ENCODE measurements at places on chromosomes 3 and 15.
A peak's percentile ranks its signal among the peaks of the same experiment; 100 is the strongest.

- DNase-seq: no peak
Observed at GRCh38 chr3:71944482-71945065, 159.6 kb upstream of the PROK2 start.

- no peak for DNase-seq
Observed at GRCh38 chr3:140273542-140274195, 338.7 kb downstream of the CLSTN2 start.

GRCh38 chr3:32571192-32571485 lies 481 bp upstream of the DYNC1LI1 start:
- no peak for DNase-seq

DNA sequence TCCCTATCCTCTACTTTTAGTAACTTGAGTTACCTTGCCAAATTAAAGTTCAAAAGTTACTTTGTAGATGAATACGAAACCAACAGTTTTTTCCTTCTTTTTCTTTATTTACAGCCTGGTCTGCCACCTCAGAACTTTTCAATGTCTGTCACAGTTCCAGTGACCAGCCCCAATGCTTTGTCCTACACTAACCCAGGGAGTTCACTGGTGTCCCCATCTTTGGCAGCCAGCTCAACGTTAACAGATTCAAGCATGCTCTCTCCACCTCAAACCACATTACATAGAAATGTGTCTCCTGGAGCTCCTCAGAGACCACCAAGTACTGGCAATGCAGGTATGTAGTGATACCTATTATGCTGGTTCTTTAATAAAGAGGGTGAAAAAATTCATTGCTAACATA lies 59.0 kb downstream of the LYSMD4 start:
- no peak for DNase-seq

GRCh38 chr3:122183521-122183892 lies at the start of gene CASR:
CASR (plus strand) TSS chr3:122183668; CDS start chr3:122254190, 70,522 bp downstream.
- no peak for DNase-seq

DNA sequence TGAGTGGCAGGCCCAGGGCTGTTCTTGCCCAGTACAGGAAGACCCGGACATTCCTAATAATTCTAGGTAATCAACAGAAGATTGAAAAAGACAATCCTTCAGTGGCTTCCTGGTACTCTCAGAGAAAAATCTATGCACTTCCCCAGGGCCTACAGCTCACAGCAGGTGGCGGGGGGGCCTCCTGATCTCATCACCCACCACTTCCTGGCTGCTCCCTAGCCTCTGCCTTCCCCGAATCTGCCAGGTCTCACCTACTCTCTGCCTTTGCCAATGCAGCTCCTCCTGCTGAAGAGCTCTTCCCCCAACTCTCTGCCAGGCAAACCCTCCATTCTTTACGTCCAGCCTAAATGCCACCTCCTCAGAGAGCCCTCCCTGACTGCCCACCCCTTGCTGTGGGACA lies 37.5 kb downstream of the EHD4 start:
- DNase-seq: no peak

DNA sequence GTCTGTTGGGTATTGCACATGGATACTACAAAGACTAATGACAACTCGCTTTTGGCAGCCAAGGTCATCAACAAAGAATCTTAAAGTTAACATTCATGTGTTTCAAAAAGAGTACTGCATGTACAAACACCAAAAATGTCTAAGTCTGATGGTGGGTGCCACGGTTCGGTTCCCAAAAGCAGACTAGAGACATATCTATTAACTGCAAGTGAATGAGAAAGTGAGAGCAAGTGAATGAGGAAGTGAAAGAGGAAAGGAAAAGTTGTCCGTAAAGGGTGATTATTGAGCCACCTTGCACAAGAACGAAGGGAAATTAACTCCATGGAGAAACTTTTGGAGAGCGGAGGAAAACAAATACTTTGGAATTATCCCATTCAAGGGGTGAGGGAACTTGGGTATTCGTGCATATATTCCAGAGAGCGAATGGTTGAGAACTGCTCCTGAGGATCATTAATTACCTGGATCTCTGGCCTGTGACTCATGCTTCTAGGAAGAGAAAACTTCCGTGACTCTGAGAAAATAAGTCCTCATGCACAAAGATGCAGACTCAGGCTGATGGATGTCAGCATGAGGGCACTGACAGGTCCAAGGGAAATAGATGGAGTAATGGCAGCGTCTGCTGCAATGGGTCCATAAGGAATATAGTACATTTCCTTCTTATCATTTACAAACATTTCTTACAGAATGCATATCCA lies 336.5 kb upstream of the TGFBR2 start:
- no peak for DNase-seq

- no peak for DNase-seq
Observed at GRCh38 chr3:50211930-50212329, 6.9 kb downstream of the SLC38A3 start.

- no peak for DNase-seq
Observed at GRCh38 chr3:156751461-156752025, 74.6 kb upstream of the LEKR1 start.

DNA sequence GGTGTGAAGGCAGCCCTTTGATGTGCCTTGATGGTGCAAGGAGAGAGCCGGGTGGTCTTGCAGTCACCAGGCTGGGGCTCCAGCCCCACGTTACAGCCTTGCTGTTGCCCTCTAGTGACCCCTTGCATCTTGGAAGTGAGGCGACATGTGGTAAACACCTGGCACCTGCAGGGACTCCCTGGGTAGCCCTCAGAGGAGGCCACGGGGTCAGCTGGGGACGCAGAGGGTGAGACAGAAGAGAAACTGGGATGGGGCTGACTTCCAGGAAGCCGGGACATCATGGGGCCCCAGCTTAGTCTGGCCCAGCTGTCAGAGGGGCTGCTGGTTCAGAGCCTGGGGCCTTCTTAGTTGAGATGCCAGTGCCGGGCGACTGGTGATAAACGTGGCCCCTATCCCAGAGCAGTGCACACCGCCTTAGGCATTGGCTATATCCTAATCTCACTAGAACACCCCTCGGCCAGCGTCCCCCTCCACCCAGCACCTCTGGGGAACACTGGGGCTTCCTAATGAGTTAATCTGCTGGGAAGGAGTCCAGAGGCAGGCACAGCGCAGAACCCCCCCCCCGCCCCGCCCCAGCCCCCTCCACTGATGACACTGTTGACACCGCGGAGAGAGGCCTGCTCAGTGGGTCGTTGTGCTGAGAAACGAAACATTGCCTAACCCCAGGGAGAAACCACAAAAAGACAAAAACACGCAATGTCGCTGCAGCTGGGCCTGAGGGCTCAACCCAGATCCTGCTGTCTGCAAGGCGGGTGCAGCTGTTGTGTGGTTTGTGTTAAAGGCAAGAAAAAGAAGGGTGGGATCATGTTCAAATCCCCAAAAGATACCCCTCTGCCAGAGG lies 60.5 kb upstream of the KLF13 start:
- DNase-seq: peak; percentile 50

GRCh38 chr3:38168151-38169026 lies 3.1 kb downstream of the OXSR1 start:
- no peak for DNase-seq

- peak; percentile 58 for DNase-seq
Observed at GRCh38 chr3:165549665-165550064, 287.6 kb downstream of the BCHE start.

DNA sequence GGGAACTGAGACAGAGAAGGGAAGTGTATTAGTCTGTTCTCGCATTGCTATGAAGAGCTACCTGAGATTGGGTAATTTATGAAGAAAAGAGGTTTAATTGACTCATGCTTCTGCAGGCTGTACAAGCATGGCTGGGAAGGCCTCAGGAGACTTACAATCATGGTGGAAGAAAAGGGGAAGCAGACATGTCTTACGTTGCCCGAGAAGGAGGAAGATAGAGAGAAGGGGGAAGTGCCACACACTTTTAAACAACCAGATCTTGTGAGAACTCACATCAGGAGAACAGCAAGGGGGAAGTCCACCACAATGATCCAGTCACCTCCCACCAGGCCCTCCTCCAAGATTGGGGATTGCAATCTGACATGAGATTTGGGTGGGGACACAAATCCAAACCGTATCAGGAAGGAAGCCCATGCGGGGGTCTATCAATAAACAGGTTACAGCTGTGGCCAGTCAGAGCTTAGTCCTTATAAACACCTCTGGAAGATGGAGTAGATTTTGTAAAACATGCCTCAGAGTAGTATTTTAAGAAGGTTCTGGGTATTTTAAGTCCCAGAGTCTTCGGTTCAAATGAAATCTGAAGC lies 153.9 kb downstream of the GHSR start:
- DNase-seq: no peak

DNA sequence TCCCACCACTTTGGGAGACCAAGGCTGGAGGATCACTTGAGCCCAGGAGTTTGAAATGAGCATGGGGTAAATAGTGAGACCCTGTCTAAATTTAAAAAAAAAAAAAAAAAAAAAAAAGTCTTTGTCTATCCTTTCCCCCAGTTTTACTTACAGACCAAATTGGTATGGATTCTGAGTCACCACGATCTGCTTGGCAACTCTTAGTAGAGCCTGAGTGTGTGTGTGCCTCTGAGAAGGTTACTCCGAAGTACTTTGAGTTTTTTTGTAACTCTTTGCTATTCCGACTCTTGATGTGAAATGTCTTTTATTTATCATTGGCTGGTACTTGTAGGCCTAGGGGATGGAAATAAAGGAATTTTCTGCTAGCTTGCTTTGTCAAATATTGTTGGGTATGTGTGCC lies 63.3 kb downstream of the RBM6 start:
- no peak for DNase-seq

- DNase-seq: no peak
Observed at GRCh38 chr3:16790432-16791400, 94.0 kb upstream of the PLCL2 start.

DNA sequence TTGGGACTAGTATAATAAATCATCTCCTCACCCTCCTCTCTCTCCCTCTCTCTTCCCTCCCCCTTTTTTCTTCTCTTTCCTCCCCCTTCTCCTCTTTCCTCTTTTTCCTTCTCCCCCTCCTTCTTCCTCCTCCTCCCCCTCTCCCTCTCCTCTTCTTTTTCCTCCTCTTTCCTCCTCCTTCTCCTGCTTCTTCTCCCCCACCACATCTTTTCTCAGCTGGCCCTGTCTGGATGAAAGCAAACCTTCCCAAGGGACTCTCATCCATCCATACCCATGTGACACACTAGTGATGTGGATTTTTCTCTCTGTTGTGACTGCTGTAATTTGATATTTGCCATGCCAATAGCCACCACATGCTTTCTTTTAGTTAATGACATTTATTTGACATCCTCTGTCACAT lies 127.2 kb downstream of the EBLN2 start:
- peak; percentile 95 for DNase-seq

GRCh38 chr3:126113733-126114442 lies 30.0 kb upstream of the SLC41A3 start:
- peak; percentile 38 for DNase-seq

- no peak for DNase-seq
Observed at GRCh38 chr3:80556763-80557162, 789.0 kb upstream of the ROBO1 start.

- DNase-seq: no peak
Observed at GRCh38 chr3:197425485-197426120, 127.2 kb upstream of the DLG1 start.

GRCh38 chr15:53312707-53313106 lies 446.8 kb downstream of the WDR72 start:
- DNase-seq: no peak

GRCh38 chr3:150599611-150600297 lies 3.4 kb upstream of the SELENOT start:
- no peak for DNase-seq

DNA sequence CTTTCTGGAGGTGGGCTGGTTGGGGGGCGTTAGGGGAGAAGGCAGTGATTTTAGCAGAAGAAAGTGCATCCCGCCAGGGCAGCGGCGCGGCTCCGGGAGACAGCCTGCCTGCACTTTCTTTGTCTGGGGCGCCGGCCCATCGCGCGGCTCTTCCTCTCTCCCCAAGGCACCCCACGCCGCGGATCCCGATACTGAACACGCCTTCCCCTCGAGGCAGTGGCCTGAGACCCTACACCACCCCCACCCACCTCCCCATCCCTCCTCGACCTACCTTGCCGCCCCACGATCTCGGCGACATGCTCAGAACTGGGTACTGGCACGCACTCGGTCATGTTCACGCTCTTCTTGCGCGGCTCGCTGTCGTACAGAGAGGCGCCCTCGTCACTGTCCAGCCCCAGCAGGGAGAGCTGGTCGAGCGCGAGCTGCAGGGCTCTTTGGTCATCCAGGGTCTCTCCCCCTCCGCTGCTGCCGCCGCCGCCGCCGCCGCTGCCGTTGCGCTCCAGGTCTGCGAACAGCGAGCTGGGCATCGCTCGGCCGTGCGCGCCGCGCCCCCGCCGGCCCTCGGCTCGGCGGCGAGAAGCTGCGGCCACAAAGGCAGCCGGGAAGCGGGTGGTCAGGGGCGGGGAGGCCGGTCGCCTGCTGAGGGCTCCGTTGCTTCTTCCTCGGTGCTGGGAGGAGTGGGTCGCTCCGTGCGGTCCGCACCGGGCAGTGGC lies 483 bp downstream of the MEX3B start:
- DNase-seq: peak; percentile 44

- no peak for DNase-seq
Observed at GRCh38 chr15:26358708-26359107, 414.2 kb downstream of the GABRB3 start.

DNA sequence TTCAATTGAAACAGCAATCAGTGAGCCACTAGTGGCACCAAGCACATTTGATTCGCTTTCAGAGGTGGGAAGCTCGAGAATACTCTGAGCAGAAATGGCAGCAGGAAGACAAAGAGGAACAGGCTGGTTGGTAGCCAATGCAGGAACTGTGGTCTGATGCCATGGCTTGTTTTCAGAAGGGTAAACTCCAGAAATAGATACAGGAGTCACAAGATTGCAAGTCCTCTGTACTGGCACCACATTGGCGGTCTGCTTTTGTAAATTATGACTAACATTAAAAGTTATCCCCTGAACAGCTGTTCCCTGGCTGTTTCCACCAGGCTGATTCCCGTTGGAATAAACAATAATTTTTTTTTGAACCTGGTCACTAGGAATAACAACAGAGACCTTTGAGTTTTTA lies 35.5 kb downstream of the USF3 start:
- DNase-seq: no peak

DNA sequence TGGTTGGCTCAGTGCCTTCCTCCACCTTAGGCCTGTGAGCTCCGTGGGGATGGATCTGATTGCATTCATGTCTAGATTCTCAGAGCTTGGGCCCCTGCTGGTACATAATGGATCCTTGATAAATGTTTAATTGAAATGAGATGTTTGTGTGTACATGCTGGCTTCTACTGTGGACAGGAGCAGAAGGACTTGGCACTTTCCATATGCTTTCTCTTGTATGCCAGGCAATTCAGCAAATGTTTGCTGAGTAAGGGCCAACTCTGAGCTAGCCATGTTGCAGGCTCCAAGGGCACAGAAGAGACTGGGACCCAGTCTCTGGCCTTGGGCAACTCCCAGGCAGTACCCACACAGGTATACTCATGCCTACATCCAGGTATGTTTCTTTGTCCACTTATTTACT lies 67.0 kb downstream of the RAB11A start:
- DNase-seq: no peak

GRCh38 chr3:192005989-192006388 lies 545.0 kb downstream of the PYDC2 start:
- no peak for DNase-seq

- DNase-seq: no peak
Observed at GRCh38 chr3:171195686-171196085, 169.2 kb upstream of the SLC2A2 start.
